ENCODE measurements at places on chromosomes 1 and 21.

DNA sequence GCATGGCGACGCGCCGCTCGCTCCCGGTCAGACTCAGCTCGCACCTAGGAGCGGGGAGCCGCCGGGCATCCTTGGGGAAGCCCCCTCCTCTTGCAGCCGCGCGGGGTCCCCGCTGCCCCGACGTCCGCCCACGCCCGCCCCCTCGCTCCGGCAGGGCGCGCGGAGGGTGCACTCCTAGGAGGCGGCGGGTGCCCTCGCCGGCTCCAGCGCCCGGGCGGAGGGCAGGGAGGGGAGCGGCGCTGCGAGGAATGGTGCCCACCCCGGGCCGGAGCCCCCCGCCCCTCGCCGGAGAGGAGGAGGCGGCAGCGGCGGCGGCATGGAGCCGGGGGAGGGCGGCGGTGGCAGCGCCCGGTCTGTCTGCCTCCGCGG, 488 bp downstream of the FAM78B start:
- DNase-seq, result no peak

DNA sequence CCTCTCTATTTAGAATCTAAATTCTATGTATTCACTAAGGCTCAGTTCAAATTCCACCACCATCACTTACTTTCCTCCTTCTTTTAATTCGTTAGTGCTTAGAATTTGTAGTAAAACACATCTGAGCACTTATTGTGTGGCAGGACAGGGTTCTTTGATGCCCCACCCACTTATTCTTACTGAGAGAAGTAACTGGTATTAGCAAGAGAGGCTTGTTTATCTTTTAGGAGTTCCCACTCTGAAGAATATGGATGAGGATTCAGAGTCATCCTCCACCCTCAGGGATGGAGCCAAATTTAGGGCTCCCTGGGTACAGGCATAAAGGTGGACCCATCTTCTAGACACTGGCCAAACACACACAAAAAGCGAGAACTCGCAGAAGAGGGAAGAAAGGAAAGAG, 11.5 kb upstream of the TAF1A start:
- no peak for DNase-seq

DNA sequence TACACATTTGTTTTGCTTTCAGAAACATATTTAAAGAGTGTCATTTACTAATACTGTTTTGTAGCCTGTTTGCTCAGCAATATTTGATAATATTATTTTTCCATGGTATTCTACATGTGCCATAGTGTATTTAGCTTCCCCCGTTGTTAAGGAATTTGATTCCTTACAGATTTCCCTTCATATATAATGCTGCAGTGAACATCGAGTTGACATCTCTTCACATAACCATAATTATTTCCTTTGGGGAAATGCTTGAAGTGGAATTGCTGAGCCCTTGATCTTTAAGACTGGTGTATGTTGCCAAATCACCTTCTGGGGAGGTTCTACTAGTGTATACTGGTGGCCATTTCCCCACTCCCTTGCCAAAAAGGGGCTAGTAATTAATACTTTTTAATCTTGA, 42.6 kb downstream of the FAM163A start:
- DNase-seq, result no peak

GRCh38 chr1:180291004-180291403, 60.9 kb downstream of the LHX4 start:
- no peak for DNase-seq

DNA sequence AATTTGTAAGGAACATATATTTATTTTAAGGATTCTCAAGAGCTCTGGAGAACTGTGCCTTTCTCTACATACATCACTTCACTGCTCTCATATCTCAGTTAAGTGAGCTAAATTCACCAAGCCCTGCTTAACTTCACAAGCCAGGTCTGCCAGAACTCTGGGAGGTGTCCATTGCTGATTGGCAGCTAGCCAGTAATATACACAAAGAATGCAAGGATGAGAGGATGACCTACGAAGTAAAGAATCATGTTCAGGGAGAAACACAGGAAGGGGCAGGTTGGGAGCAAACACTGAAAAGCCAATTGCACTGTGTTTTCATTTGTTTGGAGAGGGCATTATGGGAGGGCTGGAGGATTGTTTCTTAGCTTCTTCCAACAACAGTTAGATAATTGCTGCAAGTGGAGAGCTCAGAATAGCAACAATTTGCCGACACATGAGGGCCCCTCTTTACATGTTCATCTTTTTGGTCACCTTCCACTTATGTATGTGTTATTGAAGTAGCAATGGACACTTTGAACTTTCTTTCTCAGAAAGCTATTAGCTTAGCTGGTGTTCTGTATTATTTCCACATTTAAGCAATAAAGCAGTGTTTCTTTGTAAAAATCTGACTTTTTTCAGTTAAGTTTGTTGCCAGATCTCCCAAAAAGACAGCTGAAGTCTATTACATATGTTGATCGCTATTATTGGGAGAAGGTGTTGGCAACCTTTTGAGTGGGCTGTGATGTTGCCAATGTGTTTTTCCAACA, 254.8 kb downstream of the LTN1 start:
- no peak for DNase-seq

DNA sequence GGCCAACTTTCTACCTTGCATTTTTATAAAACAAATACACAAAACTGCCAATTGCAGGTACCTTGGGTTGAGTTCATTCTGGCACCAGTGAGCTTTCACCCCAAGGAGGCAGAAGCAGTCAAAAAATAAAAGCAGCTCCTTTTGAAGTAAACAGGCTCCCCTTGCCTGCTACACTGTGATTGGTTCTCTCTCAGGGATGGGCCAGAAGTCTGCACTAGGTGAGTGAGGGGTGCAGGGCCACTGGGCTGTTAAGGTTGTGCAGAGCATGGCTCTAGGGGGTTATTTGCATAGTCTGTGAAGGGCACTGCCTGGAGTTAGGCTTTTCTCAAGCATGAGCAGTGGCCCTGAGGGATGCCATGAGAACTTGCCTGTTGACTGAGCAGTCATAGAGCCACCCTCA, 39.1 kb downstream of the AKNAD1 start:
- no peak for DNase-seq

- no peak for DNase-seq
Observed at GRCh38 chr1:209458921-209459320, 124.6 kb upstream of the CAMK1G start.

GRCh38 chr21:46061518-46061917, 36.4 kb upstream of the COL6A2 start:
- peak; percentile 16 for DNase-seq

- DNase-seq, result peak; percentile 80
Observed at GRCh38 chr1:58781541-58782177, 2.2 kb downstream of the JUN start.
